ENCODE measurements at places on chromosomes 11 and 22.

DNA sequence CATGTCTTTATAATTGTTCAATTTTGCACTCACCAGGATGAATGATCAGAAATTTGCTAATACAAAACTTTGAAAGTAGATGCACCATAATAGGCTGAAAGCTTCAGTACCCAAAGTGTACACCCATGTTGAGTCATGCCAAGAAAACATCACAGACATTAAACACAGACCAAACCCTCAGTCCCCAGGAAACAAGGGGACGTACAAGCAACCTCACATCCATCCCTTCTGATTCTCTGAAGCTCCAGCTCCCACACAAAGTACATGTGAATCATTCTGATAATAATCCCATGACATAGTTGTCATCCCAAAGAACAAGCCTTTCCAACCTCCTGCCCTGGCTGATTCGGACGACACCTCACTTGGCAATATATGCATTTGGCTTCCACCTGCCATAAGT is 183.8 kb downstream of the SNX19 start:
- DNase-seq: no peak

DNA sequence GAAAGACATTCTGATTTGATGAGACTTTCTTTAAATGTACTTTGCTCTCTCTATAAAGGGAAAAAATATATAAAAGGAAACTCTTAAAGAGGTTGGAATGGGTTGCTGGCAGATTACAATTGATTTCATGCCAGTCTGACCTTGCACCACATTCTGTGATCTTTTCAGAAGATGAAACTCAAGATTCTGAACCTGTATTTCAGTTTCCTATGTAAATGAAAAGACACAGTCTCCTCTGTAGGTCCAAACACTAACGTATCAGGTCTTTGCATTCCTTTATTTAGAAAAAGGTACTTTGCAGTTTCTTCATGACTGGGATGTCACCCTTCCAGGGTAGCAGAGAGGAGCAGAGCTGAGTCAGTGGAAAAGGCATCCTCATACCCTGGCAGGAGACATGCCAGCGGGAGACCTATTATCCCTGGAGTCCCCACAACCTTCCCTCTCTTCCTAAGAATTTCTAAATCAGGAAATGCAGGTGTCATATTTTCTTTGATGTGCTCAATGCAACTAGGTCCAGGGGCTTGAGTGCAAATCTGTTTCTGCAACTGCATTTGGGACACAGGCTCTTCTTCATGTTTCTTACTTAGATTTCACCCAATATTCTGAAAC is 282.6 kb downstream of the CADM1 start:
- no peak for DNase-seq

- no peak for DNase-seq
These were observed 2.0 kb downstream of the DSCAML1 start for GRCh38 chr11:117794772-117795629.

GRCh38 chr11:10653261-10653660 is 40.3 kb downstream of the IRAG1 start:
- no peak for DNase-seq
